Activated CD4-positive, alpha-beta T cell treated with anti-CD3 and anti-CD28 coated beads, Interleukin-2, Interleukin-6, amounts not matched to agents 100 ng/mL and 50 ng/mL, durations not matched to agents 16 hours and 8 hours (primary cell): ENCODE measurements at places on chromosomes 7 and 10.

DNA sequence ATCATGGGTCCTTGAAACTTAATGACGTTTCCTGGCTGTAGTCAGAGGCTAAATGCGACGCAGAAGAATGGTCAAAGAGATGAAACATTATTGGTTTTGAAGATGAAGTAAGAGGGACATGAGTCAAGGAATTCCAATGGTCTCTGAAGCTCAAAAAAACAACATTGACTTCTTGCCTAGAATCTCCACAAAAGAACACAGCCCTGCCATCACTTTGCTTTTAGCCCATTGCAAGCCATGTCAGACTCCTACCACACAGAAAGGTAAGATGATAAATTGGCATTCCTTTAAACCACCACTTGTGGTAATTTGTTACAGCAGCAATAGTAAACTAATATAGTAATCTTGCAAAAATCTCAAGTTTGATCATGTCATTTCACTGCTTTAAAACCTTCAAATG lies 109.4 kb downstream of the TMEM26 start:
- no peak for DNase-seq

GRCh38 chr10:47336387-47337134 lies 11.6 kb upstream of the RBP3 start:
- no peak for DNase-seq

- peak; percentile 60 for DNase-seq
Observed at GRCh38 chr10:128178302-128178958, 52.2 kb upstream of the MKI67 start.

- no peak for DNase-seq
Observed at GRCh38 chr10:46551701-46552525, 4.5 kb downstream of the GPRIN2 start.

- DNase-seq: no peak
Observed at GRCh38 chr7:115417662-115418061, 495.8 kb downstream of the MDFIC start.

- DNase-seq: peak; percentile 88
Observed at GRCh38 chr10:77837248-77837924, 89.2 kb downstream of the DLG5 start.

GRCh38 chr7:73606801-73607691 lies 17.3 kb downstream of the MLXIPL start:
- peak; percentile 74 for DNase-seq

GRCh38 chr7:54339073-54339472 lies 203.1 kb upstream of the VSTM2A start:
- no peak for DNase-seq
